ENCODE measurements at places on chromosomes 4 and X.

- DNase-seq, result no peak
These were observed 10.6 kb upstream of the BMP2K start for GRCh38 chr4:78765432-78766006.

DNA sequence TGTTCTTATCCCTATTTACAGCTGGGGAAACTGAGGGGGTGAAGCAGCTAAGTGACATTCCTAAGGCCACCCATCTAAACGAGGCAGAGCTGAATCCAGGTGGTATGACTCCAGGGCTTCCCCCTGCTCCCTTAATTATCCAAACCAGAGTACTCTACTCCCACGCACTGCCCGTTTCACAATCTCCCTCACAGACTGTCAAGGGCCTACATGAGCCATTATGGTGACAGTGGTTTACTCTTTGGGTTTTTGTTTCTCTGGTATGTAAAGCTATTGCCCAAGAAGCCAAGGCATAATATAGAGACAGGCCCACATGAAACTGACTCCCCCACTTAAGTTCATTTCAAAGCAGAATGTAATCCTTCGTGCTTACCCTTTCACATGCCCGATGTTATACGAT, 95.1 kb downstream of the NHS start:
- no peak for DNase-seq

DNA sequence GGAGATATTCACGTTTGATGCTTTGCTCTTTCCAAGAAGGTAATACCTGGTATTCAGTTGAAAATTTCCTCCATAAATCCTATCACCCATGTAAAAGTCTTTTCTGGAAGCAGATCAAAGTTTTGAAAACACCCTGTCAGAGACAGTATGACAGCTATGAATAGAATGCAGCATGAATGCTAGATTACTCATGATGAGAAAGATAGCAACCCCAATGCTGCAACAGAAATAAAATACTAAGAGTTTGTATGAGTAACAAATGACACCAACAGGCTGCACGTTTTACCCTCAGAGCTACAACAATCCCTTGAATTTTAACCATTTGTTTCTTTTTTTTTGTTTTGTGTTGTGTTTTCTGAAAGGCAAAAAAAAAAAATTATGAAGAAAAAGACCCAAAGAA, 108.6 kb downstream of the ARHGAP6 start:
- no peak for DNase-seq

DNA sequence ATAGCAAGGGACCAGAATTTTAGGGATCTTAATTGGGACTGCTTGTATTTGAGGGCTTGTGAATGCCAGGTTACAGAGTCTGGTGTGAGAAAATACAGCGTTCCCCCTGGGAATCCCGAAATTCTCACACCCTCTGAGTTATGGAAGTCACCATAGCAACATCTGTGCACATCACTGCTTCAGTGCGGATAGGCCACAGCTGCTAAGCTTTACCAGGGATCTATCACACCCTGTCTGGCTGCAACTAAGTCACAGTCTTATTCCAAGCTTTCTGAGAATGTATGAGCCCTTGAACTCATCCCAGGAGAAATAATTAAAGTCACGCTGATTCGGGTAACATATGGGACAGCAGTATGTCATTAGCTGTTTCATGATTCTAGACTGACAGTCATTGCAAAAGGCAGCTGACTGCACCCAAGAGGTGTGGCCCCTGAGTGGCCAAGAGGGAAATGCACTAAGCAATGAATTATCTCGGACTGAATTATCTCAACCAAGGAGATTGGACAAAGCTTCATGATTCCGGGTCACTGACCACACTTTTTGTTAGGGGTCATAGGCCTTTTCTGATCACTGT, 46.7 kb upstream of the BTC start:
- DNase-seq, result no peak

DNA sequence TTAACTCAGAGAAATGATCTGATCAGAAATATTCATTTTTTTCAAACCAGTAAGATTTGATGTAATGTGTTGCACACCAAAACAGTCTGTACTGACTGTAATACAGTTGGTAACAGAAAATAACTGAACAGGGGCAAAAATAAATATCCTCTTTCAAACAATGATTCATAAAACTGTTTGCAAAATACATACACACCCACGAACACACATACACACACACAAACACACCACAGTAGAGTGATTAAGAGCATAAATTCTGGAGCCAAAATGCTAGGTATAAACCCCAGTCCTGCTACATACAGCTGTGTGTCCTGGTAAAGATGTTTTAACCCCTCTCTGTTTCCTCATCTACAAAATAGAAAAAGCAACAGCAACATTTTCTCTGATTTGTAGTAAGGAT, 376.6 kb downstream of the PDGFC start:
- DNase-seq, result no peak

- DNase-seq, result no peak
These were observed 216.7 kb downstream of the IL13RA2 start for GRCh38 chrX:114800719-114801118.

DNA sequence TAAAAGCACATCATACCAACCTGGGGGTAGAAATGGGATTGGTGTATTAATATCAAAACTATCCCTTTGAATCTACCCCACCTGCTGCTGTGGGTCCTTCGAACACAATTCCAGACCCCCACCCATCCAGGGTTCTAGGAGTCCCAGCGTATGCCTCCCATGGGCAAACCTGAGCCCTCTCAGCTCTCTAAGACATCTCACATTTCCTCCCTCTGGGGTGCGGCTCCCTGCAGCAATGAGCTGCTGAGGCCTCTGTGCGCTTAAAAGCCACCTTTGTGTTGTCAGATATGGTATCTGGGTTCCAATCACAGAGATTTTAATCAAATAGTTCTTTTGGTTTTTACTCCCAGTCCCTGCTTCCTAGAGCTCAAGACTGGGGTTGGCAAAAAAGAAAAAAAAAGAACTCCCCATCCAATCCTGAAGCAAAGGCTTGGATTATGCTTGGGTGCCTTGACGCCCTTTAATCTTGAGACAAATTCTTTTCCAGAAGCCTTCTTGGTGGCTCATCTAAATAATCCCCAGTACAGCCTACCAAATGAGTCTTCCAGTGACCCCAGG, 37.5 kb upstream of the NOCT start:
- no peak for DNase-seq

GRCh38 chrX:68438575-68438974, 5.3 kb upstream of the OPHN1 start:
- no peak for DNase-seq

DNA sequence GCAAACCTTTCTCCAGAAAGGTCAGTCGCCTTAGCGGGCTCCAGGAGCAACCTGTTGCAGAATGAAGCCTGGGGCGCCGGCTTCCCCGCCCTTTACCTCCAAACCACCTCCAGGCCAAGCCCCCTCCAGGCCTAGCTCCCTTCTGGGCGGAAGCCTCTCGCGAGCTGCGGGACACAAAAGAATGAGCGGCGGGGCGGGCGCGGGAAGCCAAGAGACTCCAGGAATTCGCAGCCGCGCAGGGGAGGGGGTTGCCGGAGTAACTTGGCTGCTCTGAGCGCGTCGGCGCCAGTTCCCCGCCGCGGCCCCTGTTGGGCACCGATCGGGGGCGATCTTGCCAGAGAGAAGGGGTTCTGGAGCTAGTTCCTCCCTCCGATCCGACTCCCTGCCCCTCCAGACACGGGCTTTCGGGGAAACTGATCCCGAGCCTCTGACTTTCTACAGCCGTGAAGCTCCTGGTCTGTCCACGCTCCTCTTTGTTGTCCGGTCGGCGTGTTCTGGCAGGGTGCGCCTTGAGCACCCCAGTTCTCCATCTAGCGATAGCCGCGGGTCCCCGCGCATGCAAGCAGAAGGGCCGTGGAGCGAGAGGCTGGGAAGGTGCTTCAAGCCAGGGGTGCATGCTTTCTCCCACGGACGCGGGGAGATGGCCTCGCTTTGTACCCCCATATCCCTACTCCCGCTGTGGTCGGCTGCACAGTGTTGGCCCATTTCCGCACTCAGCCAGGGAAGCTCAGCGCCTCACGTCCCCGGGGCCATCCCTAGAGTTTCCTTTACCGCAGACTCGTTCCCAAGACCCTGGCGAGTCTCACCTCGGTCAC, 1.2 kb downstream of the PROM1 start:
- DNase-seq, result no peak

- DNase-seq, result no peak
These were observed 30.4 kb downstream of the DRD5 start for GRCh38 chr4:9811806-9812205.

GRCh38 chrX:44876086-44876485, 3.1 kb downstream of the KDM6A start:
- DNase-seq, result no peak

- no peak for DNase-seq
These were observed 315.9 kb downstream of the MAPK10 start for GRCh38 chr4:86043755-86044592.

DNA sequence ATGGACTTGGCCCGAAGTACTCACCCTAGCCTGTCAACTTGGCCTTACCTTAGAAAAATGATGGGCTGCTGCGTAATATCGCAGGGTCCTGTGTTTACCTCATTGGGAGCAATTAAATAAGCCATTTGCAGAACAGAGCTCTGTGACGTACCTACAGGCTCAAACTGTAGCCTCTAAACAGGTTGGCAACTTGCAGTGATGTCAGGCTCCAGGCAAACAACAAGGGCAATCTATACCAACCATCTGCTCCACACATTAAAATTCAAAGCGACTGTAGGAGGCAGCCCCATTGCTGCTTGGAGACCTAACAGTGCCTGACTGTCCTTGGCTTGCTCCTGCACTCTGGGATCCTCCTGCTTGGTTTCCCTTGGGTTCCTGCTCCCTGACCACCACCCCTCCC, 17.2 kb downstream of the VGLL1 start:
- DNase-seq, result no peak

DNA sequence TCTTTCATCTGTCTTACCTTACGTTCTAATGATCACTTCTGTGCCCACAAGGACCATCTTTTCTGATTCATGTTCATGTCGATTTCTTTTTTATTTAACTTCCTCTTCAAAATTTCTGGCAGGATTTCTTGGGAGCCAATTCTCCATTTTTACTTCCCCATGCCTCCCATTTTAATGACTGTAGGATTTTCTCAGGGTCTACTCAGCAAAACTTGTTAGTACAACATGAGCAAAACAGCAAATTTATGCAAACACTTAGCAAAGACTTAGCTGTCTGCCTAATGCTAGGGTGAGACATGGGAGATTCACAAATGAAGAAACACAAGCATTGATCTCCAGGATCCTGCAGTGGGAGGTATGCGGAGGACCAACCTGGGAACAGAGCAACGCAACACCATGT, 5.5 kb downstream of the CD38 start:
- DNase-seq, result no peak

DNA sequence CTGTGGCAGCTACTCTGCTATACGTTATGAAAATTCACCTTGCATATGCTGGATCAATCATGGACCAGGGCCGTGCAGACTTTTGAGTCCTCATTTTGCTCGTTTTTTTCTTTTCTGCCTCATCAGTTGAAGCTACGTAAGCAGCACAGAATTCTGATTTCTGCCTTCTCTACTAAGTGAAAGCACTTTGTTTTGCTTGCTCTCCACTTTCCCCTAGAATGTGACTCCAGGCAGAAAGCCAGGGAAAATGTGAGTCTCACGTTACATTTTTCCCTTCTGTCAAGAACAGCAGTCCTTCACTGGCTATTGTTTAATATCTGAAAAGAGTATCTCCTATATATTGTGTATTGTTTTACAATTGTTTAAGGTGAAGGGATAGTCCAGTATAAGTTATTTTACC, 1840.1 kb downstream of the PCDH7 start:
- DNase-seq, result no peak

- DNase-seq, result no peak
These were observed 123.2 kb upstream of the BANK1 start for GRCh38 chr4:101667348-101667747.

GRCh38 chrX:120260369-120260768, 9.8 kb downstream of the ZBTB33 start:
- DNase-seq, result no peak

GRCh38 chrX:110418316-110419235, 59.9 kb downstream of the RTL9 start:
- DNase-seq, result no peak

- no peak for DNase-seq
These were observed 72.7 kb upstream of the STS start for GRCh38 chrX:7074908-7075204.

- DNase-seq, result no peak
These were observed 89.0 kb downstream of the PLAC1 start for GRCh38 chrX:134569306-134569705.

DNA sequence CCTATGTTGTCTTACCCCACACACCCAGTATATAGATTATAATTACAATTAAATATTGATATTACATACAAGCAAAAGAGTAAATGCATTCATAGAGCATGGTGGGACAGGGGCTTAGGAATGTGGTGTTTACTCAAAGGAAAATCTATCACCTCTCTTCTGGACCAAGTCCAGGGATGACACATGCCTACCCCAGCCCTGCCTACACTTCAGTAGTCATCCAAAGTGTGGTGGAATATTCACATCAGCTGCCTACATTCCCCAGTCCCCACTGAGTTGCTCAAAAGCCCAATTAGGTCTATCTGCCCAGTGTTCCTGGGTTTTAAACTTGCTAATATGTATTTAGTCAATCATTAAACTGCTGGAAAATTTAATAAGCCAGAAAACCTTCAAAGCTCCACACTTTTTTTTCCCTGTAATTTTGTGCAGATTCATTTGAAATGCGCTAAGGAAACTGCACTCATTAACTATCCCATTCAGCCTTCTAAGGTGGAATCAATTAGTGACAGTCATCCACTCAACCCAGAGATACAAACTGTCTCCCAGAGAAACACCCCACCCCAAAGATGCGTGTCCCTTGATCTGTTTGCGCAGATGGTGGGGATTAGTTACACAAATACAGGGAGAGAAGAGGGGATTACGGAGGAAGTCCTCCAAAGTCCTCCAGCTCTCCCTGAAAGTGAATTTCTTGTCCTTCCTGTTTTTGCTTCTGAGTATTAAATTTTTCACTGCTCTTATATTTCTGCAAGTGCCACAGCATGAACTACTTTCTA, 91.7 kb upstream of the KDR start:
- DNase-seq, result no peak

GRCh38 chr4:125679989-125680388, 365.2 kb downstream of the FAT4 start:
- DNase-seq, result no peak

- DNase-seq, result no peak
These were observed 10.3 kb downstream of the ADH5 start for GRCh38 chr4:99078336-99078735.

DNA sequence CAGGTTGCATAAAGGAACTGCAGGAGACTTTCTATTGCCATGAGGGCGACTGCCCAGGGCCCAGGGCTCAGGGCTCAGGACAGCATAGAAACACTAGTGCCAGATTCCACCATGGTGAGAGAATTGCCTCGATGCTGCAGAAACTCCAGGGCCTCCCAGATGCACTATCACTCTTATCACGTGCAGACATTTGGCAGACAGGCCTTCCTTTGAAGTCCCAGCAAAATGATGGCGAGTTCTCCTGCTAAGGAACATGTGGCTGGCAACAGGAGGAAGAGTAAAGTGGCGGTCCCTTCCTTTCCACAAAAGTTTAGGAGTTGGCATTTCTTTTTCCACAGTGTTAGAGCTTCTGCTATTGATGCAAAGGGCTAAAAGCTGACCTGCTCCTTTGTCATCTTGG, 214.0 kb upstream of the LNX1 start:
- DNase-seq, result no peak

DNA sequence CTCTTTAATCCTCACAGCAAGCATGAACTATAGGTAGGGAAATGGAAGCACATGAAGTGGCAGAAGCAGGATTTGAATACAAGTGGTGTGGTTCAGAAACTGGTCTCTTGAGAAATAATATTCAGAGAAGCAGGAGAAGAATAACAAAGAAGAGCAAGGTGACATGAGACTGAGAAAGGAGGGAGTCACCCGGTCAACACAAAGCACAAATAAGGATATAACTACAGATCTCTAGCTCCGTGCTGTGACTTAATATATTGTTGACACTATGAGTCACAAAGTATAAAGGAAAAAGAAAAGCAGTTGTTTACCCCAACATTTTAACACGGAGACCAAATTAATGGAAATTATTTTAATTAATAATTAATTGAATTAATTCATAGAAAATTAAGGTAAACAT, 204.5 kb downstream of the CPE start:
- DNase-seq, result no peak
